Stimulated activated CD8-positive, alpha-beta memory T cell treated with anti-CD3 and anti-CD28 coated beads, Interleukin-4, amount 100 ng/mL, for 4 hours (primary cell): ENCODE measurements at places on chromosomes 4 and X.

- no peak for DNase-seq
Measured at GRCh38 chr4:174260099-174260498, 23.4 kb downstream of the FBXO8 start.

DNA sequence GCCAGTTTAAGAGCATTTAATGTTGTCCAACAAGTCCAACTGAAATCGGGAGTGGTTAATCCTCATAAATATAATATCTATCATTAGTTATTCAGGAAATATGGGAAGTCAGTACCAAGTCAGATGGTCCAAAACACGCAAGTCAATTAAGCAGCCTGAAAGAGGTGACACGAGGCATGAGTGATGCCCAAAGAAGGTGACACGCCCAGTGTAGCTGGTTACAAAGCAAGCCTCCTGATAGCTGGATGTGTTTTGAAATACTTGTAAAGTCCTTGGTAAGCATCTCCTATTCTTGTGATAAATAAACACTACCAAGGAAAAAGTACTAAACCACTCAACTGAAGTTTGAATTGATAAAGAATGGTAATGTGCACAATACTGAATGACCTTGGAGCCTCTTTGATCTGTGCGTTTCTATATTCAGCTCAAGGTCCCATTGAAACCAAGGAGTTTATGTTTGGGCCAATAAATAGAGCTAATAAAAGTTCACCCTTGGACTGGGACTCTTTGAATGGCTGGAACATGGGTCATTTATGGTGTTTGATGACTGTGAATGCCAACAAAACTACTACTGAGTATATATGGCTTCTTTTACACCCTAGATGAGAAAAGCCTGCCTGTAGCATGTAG lies 93.2 kb upstream of the KLF3 start:
- no peak for DNase-seq

- DNase-seq, result no peak
Measured at GRCh38 chr4:185113340-185113739, 29.7 kb upstream of the SLC25A4 start.

GRCh38 chrX:103330681-103331288 lies 746 bp downstream of the TCEAL7 start:
- no peak for DNase-seq

DNA sequence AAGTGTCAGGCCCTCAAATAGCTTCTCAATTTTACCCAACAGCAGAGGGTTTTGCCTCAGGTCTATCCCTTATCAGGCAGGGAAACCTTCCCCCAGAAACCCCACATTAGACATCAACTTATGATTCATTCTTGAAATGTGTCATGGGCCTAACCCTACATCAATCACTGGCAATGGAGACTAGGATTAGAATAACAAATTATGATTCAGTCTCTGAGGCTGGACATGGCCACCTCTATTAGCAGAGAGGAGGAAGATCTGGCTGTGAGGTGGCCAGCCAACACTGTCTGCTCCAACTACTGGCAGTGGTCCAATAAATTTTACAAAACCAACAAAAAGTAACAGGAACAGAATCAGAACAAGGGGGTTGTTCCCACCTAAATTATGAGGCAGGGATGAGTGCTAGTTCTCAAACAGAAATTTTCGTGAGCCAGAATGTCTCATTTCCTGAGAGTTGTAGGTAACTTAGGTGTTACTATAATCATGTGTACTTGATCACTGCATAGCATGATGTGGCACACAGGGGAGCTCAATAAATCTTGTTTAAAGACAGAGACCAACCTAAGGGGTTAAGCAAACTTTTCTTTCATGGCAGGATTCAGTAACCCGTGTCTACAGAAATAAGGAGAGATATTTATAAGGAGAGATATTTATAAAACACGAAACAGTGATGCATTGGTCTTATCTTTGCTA lies 126.8 kb downstream of the NFKB1 start:
- DNase-seq, result no peak

DNA sequence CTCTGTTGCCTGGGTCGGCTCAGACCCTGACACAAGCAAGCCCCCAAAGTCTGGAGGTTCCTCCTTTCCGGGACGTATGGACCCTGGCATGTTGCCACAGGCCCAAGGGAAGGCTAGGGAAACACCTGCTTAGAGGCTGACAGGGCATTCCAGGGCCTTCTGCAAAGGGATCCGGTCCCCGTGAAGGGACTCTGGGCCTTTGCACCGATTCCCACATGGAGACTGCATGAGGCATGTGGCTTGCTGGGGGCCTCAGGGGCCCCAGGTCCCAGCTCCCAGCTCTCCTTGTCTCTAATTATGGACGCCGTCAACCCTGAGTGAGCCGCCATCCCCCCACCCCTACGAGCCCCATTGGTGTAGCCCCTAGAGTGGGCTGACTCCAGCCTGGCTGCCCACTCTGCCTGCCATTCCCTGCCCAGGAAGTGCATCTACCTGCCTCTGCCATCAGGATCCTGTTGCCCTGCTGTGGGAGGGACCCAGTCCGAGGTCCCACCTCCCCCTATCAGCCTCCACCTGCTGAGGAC lies 4.2 kb upstream of the RGS12 start:
- DNase-seq, result no peak

- DNase-seq, result no peak
Measured at GRCh38 chrX:6132970-6133369, 95.7 kb downstream of the NLGN4X start.

DNA sequence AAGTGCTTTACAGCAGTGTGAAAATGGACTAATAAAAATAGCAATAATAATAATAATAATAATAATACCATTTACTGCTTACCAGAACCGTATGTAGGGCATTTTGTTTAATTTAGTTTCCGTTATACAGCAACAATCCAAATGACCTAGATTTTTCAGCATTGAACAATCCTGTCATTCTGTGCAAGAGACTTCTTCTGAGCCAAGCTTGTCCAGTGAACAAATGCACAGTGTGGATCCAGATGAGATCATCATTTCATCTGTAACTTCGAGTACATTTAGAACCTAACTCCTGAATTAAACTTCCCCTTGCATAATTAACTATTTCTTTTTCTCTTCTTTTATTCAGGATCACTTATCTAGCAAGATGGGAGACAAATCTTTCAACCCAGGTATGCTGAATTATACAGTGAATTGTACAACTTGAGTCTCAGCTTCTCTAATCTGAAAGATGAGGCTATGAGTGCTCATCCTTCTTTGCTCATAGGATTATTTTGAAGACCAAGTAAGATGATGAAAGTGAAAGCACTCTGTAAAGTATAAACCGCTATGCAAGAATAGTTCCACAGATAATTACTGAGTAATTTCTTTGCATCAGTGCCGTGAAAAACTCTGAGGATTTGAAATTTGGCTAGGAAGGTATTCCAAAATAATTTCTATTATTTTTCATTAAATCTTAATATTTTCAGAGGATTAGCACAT lies 6.6 kb downstream of the CLNK start:
- DNase-seq, result no peak

DNA sequence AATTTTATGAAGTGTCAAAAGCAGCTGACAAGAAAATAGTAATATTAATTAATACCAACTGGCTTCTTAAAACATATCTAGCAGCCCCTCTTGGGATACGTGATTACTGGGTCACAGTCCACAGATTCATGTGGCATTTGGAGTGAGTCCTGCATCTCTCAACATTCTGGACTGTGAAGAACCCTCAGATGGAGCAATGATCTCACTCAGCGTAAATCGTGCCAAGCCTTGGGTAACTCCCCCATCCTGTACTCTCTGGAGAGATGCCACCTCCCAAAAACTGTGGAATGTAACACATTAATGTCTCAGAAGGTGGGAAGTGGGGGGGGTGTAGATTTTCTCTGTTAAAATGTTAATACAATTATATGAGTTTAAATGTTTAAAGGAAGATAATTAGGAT lies 118.2 kb upstream of the IQCM start:
- no peak for DNase-seq

DNA sequence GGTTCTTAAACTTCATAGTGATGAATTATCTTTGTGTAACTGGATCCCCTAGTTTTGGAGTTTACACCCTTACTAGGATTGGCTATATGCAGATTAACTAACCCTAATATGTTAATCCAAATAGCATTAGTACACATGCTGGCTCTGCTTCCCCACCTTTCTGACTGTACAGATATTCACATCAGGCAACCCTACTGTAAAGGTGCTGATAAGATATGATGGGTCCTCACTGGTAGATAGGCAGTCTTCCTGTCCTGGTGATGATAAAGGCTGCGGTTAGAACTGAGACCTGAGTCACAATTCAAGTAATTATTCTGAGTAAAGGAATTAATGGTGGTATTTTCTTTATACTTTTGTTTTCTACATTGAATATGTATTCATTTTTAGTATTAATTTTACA lies 118.6 kb downstream of the COL4A5 start:
- DNase-seq, result no peak

DNA sequence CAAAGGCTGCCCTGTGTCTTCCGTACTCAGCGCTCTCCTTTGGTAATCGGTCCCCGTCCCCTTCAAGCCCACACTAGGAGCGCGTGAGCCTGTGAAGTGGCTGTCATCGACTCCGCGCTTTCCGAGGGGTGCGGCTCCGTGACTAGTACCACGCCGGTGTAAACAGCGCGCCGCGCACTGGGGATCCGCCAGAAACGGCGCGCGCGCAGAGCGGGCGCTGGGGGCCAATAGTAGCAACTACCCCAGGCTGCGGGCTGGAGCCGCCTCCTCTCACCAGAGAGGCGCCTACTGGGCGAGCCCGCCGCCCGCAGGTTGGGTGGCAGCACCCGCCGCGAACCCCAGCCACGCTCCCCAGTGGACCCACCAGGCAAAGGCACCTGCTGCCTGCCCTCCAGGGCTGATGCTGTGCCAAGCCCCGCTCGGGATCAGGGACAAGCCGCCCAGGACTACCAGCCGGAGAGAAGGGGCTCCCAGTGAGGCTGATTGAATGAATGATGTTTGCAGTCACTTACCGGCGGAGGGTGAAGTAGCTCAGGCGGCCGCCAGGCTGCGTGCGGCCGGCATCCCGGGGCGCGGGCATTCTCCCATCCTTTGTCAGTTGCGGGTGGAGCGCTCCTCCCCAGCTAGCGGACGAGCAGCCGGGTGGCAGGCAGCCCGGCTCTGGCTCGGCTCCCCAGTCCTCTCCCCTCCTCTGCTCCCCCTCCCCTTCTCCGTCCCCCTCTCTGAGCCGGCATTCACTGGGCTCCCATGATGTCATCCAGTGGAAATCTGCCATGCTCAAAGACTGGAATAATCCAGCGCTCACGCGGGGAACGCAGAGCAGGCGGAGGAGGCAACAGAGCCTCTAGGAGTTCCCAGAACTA lies 370.3 kb upstream of the SMIM31 start:
- no peak for DNase-seq

DNA sequence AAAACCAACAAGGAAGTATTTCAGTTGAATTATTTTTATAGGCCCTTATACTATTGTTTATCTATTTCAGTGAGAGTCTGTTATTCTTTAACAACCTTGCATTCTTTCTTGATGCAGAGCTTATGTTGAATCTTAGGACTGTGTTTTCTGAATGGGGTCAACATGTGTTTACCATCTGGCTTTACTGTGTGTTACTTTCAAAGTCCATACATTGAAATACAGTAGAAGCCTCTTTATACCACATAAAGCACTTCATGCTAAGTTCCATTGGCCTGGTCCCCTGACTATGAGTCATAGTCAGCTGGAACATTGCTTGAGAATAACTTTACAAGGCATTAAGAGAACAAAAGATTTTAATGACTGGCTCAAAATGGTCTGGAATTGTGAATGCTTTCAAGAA lies 152.6 kb downstream of the GASK1B start:
- DNase-seq, result no peak

- DNase-seq, result no peak
Measured at GRCh38 chr4:112515198-112516065, 548 bp downstream of the NEUROG2 start.

DNA sequence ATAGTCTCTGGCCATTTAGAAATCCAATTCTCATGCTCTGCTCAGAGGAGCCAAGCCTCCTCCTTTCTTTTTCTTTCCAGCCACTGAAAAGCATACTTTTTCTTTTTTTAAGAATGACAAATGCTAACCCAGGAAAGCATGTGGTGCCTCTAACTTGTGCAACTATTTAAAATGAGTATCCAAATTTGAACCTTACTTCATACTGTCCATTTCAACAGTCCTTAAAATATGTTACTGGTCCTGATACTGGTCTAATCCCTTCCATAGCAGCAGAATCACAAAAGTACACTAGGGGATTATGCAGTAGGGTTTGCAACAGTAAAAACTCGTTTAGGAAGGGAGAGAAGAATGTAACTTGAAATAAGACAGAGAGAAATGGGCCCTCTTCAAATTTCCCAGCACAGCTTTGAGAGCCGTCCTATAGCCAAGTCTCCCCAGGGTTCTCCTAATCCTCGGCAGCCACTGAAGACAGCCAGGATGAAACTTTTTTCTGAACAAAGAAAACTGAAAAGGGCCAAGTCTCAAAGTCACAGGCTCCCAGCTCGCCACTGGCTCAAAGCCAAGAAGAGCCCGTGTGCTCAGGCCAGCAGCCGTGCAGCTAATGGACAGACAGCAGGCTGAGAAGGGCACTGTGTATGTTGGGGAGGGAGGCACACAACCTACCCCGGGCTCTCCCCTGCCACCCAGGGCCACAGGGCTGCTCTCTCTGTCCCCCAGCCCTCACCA lies 39.5 kb downstream of the GPC4 start:
- no peak for DNase-seq

DNA sequence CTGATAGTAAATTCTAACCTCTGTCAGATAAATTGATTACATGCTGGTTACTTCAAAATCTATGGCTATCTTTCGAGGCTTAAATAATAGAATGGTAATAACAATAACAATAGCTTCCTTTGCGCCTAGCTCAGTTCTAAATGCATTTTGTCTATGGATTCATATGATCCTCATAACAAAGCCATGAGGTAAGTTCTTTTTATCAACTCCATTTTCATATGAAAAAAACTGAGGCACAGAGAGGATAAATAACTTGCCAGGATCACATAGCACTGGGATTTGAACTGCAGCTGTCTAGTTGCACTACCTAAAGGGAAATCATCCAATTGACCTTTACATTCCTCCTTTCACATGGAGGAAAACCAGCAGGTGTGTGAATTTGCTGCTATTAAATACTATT lies 108.6 kb upstream of the ARX start:
- no peak for DNase-seq

DNA sequence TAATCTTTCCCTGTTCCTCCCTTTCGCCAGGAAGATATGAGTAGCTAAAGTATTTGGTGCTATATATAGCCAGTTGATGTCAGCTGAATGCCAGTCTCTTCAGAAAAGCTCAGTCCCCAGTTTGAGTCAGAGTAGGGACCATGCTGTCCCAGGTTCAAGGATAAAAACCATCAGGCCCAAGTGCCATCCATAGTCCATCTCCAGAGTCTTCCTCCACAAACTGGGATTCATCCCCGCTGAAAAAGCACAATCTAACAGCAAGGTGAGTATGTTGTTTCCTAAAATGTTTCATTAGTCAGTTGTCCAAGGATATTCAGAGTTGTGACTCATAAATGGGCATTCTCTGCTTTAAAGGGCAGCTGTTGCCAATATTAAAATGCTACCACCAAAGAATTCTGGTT lies at the start of gene MYOZ2:
MYOZ2 (plus strand) TSS at position 112 of the 401 bp plus-strand sequence. CDS start 694 bp downstream, outside the sequence.
- no peak for DNase-seq

GRCh38 chrX:63361494-63361893 lies 10.4 kb upstream of the SPIN4 start:
- DNase-seq, result no peak

GRCh38 chrX:154320406-154320805 lies 24.8 kb downstream of the TKTL1 start:
- no peak for DNase-seq
